ENCODE measurements at places on chromosomes 13 and 19.

GRCh38 chr19:44050740-44051649 lies 841 bp upstream of the ZNF223 start:
- DNase-seq, result peak; percentile 41

DNA sequence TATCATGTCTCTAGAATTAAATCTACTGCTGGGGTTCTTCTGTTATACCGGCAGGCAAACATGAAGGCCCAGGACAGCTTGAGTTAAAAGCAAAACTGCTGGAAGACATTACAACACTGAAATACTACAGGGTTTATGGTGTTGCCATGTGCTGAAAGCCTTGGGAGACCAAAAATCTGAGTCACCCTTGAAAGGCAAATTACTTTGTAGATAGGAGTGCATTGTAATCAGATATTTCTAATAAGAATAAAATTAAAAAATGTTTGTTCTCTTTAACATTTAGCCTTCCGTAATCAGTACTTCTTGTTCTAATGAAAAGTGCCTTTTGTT lies 181.3 kb downstream of the PCDH9 start:
- DNase-seq, result no peak

DNA sequence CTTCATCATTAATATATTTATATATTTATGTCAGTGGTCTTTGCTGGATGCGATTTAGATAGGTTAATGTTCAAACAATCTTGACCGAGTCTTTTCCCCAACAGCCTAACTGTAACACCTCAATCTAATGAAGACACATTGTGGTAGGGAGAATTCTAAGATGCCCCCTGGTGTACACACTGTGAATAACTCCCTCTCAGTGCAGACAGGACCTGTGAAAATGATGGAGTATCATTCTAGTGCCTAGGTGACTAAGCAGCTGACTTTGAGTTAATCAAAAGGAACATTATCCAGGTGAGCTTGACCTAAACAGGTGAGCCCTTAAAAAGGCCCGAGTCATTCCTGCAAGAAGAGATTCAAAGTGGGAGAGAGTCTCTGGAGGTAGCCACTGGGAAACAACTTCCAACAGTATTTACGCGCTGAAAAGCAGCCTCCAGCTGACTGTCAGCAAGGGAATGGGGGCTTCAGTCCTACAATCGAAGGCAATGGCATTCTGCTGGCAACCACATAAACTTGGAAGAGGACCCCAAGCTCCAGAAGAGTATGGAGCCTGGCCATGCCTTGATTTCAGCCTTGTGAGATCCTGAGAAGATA lies 28.0 kb upstream of the KBTBD7 start:
- peak; percentile 61 for DNase-seq

GRCh38 chr13:40197936-40198595 lies 468.4 kb downstream of the FOXO1 start:
- no peak for DNase-seq

- DNase-seq, result no peak
Measured at GRCh38 chr19:46725036-46725820, 8.3 kb upstream of the PRKD2 start.

- DNase-seq, result no peak
Measured at GRCh38 chr19:51651216-51651846, 4.7 kb upstream of the SIGLEC14 start.

GRCh38 chr13:95656386-95657015 lies 12.0 kb upstream of the DZIP1 start:
- no peak for DNase-seq

DNA sequence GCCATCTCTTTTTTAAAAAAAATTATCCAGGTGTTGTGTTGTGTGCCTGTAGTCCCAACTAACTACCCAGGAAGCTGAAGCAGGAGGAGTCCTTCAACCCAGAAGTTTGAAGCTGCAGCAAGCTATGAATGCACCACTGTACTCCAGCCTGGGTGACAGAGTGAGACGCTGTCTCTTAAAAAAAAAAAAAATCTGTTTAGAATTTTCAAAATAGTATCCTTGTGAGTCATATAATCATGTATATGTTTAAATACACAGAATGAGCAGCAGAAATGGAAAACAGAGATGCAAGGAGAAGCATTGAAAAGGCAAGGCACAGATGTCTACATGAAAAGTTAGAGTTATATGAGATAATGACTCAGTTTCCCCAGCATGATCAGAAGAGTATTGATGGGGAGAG lies 31.2 kb downstream of the SYDE1 start:
- DNase-seq, result no peak

- no peak for DNase-seq
Measured at GRCh38 chr19:55258476-55258827, 365 bp downstream of the PPP6R1 start.

DNA sequence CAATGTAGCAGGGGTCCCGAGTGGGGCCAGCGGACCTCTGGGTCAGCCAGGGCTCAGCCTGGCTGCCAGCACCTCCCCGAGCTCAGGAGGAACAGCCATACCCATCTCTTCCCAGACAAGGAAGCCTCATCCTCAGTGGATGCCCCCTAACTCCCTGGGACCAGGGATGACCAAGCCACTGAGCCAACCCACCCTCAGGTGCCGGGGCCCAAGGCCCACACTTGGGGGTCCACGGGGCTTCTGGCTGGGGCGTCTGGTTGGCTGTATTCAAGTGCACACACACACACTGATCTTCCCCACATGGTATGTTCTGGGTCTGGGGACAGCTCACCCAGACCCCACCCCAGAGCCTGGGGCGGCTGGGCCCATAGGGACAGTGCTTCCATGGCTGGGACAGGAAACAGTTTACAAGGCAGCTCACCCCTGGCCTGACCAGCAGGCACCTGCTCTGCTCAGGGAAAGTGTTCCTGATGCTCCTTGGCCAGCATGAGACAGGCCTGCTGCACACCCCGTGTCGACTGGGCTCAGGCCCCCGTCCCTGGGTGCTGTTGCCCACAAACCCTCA lies 7.7 kb downstream of the RAB11B start:
- no peak for DNase-seq

DNA sequence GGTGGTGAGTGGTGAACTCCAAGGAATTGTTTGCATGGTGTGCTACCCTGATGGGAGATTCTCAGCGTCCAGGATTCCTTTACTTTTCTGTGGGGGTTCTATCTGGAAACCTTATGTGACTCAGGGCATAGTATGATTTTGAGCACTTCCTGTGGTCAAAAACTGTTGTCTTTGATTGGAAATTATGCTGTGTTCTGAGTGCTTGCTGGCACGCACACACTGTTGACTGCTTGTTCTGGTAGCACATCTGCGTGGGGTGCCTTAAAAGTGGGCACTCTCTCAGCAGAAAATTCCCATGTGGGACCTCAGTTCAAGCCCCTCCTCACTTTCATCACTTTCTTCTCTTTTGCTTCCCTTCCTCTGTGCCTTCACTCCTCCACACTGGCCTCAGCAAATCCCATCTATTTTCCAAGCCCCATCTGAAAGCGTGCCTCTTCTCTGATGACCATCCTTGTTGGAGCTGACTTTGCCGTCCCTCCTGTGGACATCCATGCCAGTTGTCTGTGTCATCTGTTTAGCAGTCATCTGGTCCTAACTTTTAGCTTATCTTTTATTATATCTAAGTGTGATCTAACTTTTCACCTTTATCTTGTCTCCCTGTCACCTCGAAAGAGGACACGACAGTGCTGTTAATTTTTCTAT lies 56.4 kb upstream of the NPAS1 start:
- DNase-seq, result no peak

GRCh38 chr19:1343041-1343440 lies 40.7 kb upstream of the NDUFS7 start:
- no peak for DNase-seq

DNA sequence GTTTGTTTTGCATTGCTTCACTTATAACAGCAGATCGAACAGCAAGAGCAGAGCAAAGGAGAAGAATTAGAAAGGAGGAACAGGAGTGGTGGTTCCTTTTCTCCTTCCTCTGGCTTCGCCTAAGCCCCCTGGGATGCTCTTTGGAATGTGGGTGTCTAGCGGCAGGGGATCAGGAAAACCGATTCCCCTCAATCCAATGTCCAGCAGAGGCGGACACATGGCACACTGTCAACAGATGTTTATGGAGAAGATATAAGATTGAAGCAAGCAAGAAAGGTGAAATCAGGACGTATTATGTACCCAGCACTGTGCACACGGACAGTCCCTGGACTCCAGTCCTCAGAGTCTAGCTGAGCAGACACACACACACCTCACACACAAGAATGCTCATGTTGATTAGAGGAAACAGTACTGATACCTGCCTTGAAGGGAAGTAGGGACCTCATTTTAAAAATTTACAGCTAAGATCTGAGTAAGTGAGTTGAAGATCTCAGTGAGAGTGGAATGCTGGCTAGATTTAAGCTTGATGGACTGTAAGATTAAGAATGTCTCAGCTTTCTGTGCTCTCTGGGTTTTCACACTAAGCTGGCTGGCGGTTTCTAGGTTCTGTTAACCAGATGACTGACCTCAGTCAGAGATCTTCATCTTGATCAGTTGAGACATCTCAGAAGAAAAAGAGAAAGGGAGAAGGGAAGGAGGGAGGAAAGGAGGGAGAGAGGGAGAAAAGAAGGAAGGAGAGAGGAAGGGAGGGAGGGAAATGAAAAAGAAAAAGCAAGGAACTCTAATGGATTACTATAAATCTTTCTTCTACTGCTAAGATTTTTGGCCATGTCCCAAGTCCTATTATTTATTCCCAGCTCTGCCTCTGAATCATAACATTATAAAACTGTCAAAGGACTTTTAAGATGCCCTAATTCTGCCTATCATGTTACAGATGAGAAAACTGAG lies 44.8 kb downstream of the FLT1 start:
- no peak for DNase-seq

- DNase-seq, result no peak
Measured at GRCh38 chr19:33233056-33233873, 7.6 kb upstream of the SLC7A10 start.

- DNase-seq, result no peak
Measured at GRCh38 chr13:71578048-71578447, 289.0 kb downstream of the DACH1 start.

DNA sequence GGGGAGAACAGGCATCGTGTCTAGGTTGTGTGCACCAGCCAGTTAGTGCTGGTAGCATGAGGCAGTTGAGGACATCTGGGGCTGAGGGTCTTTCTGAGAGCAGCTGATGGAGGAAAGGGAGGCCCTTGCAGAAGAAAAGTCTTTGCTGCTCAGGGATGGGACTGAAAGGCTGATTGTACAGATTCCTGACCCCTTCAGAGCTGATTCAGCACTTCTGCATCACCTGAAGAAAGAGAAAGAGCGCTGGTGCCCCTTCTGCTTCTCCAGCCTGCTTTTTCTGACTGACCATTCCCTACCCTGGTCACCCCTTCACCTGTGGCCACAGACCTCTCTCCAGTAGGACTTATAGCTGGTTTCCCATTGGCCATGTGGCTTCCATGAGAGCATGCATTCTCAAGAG lies 476.2 kb downstream of the TSHZ3 start:
- DNase-seq, result no peak

- no peak for DNase-seq
Measured at GRCh38 chr13:95496485-95496884, 56.0 kb upstream of the CLDN10 start.

DNA sequence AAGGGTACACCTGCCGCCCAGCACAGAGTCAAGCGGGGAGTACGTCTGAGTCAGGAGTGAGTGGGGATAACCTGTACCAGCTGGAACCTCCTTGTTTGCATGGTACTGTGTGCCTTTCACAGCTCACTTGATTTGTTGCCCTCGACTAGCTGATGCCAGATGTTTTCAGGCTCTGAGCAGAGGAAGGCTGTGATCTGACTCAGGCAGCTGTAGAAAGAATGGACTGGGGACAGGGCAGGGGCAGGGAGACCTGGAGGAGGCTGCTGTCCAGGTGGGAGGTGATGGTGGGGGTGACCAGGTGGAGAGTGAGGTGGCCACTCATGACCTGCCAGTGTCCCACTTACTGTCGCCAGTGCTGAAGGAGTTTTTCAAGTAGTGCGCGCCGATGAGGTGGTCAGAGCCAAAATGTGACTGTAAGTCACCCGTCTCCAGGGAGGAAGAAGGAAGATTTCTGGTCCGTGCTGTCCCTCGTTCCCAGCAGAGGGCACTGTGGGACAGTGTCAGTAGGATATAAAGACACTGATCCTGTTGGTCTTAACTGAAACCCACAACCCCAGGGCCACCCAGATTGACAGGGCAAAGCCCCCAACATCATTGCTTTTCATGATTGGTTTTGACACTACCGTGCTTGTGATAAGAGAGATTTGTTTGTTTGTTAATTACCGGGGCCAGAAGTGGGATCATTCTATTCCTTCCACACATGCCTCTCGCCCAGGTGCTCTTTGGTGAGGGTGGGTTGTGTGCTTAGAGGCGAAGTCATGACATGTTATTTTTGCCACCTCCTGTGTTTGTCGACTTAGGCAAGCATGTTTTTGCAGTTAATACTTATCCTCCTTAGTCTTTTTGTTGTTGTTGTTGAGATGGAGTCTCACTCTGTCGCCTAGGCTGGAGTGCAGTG lies 128.4 kb downstream of the DPF1 start:
- peak; percentile 78 for DNase-seq

GRCh38 chr13:72696579-72696978 lies 30.9 kb downstream of the MZT1 start:
- DNase-seq, result peak; percentile 34

- DNase-seq, result no peak
Measured at GRCh38 chr13:72074663-72075062, 207.7 kb upstream of the DACH1 start.

DNA sequence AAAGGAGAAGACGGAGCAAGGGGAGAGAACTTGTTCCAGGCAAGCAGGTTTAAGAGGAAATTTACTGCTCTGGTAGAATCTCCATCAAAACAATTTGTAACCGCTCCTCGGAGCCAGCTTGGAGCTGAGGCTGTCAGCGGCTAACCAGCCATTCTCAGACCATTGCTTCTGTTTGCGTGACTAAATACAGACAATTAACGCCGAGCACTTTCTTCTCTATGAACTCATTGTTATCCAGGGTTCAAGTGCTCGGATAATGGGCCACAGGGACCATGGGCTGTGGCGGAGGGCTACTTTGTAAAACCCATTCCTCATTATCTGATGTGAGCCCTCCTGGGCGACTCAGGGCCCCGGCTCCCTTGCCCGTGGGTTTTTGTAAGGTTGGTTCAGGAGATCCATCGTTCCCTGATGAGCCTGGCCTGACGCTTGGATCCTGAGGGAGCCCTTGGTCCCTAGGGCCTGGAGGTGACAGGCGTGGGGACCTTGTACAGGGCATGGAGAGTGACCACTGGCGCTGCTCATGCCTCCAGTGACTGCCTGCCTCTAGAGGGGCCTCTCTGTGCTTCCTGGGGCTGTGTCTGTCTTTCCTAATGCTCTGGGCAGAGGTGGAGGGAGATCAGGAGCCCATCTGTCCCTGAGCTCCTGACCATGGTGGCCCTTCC lies 61.5 kb upstream of the ZNF536 start:
- DNase-seq, result peak; percentile 50
